ENCODE measurements at places on chromosomes 11 and 22.

DNA sequence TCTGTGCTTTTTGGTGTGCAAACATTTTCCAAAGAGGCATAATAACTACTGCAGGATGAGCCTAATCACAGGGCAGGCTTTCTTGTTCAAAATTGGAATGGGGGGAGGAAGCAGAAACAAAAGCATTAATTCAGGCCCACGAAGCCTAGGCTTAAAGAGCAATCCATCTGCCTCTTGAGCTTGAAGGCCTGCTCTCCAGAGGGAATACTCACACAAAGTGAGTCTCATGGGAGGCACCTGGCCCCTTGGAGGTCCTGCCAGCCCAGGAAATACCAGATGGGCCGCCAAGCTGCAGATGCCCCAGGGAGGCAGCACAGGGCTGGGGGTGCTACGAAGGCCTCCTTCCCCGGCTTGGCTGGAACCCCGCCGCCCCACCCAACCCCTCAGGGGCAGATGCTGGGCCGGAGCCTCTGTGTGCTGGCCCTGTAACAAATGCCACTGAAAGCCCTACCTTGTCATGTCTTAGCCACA is 39.3 kb upstream of the COMT start:
- no peak for DNase-seq

- peak; percentile 85 for DNase-seq
These were observed 922 bp upstream of the CSNK1E start for GRCh38 chr22:38317995-38318715.

DNA sequence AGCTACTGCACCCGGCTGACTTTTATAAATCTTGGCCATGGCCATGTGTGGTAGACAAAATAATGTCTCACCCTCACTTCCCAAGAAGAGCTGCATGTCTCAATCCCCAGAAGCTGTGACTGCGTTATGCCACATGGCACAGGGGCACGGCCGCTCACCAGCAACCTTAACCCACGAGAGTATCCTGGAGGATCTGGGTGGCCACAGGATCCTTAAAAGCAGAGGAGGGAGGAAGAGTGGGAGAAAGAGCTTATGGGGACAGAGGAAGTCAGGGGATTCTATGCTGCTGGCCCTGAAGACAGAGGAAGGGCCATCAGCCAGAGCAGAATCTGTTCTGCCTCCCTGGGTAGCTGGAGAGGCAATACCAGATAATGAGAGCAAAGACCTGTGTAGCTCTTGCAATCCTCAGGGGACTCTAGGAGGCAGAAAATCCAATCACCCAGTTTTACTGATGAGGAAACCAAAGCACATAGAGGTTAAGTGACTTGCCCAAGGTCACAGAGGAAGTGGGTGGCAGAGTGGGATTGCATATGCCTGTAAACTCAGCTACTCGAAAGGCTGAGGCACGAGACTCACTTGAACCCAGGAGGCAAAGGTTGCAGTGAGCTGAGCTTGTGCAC is 55.3 kb downstream of the CELSR1 start:
- peak; percentile 84 for DNase-seq

- DNase-seq, result no peak
These were observed 20.0 kb downstream of the TPBGL start for GRCh38 chr11:75260396-75261170.

- no peak for DNase-seq
These were observed 280.8 kb downstream of the KIRREL3 start for GRCh38 chr11:126719740-126720139.

- no peak for DNase-seq
These were observed 724.2 kb downstream of the NTM start for GRCh38 chr11:132094598-132094997.

GRCh38 chr22:29208879-29209623 is 3.4 kb downstream of the EMID1 start:
- DNase-seq, result peak; percentile 76

DNA sequence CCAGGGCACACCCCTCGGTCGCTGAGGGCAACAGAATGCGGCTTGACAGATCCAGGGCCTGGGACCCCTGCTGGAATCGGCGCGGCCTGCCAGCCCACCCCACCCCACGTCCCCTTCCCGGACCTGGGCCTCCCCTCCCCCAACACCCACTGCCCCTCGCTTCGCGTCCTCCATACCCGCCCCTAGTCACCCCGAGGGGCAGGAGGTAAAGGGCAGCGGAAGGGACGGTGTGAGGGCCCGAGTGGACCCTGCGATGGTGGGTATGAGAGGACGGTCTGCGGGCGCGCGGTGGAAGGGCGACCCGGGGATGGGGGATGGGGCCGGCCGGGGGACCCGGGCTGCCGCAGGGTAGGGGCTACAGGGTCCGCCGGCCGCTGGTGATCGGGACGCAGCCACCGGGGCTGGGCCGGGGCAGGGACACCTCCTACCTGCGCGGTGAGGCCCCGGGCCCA is 311 bp downstream of the APBB1 start:
- no peak for DNase-seq

DNA sequence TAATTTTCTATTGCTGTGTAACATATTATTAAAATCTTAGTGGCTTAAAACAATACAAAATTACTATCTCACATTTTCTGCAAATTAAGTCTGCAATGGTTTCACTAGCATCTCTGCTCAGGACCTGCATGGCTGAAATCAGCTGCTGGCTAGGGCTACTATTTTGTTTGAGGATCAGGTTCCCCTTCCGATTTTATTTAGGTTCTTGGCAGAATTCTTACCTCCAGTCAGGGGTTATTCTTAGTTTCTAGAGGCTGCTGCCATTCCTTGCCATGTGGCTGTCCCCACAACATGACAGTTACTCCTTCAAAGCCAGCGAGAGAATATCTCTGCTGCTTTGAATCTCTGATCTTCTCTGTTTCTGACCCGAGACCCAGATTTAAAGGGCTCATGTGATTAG is 424.5 kb upstream of the ANO5 start:
- no peak for DNase-seq

DNA sequence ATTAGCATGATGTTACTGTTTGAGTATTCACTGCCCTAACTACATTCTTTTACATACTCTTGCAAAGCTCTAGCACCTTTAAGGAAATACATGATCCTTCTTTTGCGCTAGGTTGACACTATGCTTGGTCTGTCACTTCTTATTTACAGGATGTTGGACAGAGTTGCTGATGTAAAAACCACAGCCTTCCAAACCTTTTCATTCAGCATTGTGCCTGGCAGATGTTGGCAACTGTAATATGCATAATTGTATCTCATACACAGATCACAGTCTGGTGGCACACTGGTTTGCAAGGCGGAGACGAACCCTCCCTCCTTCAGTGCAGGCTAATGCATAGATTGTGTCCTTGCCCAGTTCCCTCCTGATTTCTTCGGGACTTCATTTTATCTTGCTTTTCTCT is 224.1 kb downstream of the SNX19 start:
- no peak for DNase-seq

DNA sequence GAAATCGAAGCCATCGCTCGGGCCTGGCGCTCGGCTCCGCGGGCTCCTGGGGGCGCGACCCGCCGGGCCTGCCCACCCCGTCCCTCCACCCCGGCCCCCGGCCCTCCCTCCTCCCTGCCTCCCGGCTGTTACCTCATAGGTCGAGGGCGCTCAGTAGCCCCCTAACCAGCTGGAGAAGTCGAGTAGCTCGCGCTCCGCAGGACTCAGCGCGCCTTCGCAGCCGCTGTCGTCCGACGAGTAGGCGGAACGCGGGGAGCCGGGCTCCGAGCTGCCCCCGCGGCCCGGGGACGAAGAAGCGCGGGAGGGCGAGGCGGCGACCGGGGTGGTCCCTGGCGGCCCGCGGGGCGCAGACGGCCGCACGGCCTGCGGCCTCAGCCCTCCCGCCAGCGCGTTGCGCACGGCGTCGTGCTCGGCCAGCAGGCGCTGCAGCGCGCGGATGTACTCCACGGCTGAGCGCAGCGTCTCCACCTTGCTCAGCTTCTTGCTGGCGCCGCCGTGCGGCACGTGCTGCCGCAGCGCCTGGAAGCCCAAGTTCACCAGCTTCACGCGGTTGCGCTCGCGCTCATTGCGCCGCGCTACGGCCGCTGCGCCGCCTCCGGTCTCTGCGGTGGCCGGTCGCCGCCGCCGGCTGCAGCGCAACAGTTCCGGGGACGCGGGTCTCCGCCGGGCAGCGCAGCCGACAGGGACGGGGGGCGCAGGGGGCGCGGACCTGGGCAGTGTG is 627 bp downstream of the ASCL2 start:
- DNase-seq, result peak; percentile 89

- no peak for DNase-seq
These were observed 20.3 kb downstream of the FAM118B start for GRCh38 chr11:126231725-126232459.

DNA sequence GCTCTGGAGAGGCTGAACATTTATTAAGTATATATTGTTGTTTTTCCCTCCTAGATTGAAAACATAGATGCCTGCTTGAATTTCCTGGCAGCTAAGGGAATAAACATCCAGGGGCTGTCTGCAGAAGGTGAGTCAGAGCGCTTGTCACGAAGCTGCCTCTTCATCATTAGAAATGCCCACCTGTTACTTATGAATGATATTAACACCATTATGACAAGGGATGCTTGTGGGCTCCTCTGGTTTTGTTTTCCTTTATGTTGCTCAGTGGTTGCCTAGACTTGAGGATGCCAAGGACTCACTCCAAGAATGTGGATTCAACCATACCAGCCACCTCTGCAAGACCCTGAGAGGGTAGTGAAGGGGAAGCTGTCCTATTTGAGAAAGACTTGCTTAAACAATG is 156.2 kb downstream of the NAV2 start:
- DNase-seq, result no peak

DNA sequence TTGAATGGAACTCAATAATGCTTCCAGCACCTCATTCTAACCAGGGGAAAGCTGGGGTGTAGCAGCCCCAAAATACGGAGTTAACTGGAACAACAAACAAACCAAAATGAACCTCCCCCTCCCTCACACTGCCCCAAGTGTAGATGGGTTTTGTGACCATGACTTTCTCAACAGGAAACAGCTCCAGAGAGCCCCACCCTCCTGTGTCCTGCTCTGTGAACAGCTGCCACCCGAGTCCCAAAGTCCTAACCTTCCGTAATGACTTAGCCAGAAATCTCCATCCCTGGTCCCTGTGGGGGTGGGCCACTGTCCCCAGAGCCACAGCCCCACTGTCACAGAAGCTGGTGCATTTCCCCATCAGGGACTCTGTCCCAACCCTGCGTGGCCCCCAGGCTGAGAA is 155.4 kb downstream of the CRYBB2 start:
- no peak for DNase-seq

DNA sequence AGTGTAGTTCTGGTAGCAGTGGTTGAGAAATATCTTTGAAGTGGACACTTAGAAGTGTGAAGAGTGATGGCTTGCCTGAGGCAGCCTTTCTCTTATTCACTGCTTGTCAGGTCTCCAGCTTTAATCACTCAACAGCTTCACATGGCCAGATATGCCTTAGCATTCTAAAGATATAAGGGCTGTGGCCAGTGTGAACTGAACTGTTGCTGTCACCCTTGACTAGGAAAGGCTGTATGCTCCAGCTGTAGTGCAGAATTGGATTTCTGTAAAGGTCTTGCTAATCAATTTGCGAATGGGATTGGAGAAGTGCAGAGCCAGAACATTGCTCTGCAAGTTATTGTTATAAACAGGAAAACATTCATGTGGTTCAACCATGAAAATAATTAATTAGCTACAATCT is 266.7 kb downstream of the TMEM135 start:
- no peak for DNase-seq

GRCh38 chr22:23787600-23787896 is 782 bp downstream of the SMARCB1 start:
- DNase-seq, result no peak

DNA sequence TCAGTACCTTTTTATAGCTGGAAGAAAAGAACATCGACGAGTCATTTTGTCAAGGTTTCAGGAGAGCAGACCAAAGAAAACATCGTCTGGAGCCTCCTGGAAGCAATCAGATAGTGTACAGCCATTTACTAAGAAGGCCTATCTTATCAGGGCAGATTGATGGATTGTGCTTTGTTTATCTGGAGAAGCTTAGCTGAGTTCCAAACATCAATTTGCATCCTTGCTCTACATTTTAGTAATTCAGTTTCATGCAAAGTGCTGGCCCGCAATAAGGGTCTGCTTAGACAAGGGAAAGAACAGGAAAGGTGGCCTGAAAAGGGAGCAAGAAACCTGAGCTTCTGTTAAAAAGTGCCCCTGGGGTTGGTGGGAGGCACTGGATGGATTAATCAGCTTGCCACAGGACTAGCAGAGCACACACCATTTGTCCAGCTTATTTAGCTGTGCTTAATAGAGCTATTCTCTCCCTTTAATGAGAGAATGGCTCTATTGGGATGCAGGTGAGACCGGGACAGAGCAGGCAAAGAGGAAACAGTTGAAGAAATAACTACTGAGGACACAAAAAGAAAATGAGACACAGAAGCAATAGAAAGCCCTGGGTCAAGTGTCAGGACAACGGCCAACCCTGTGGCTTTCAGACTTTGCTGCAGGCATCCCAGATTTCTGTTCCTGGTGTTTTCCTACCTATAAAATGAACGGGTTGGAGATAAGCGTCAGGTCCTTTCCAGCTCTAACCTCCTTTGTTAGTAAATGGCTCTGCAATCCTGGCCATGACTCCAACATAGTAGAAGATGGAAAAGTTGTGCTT is 122.1 kb upstream of the TTC12 start:
- no peak for DNase-seq

DNA sequence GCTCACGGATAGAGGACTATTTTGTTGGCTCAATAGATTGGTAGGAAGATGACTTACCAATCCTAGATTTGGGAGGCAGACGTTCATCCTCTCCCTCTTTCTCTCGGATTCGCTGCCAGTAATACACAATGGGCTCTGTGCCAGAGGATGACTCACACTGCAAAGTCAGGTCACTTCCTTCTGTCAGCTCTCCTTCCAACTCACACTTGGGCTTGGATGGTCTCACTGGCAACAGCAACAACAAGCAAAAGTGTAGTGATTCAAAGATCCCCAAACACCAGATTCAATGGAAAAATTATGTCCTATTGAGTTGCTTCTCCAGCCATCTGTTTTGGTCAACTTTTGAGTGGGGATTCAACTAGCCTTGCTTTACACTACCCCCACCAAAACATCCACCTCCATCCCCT is 21.7 kb upstream of the HSPA8 start:
- peak; percentile 82 for DNase-seq

DNA sequence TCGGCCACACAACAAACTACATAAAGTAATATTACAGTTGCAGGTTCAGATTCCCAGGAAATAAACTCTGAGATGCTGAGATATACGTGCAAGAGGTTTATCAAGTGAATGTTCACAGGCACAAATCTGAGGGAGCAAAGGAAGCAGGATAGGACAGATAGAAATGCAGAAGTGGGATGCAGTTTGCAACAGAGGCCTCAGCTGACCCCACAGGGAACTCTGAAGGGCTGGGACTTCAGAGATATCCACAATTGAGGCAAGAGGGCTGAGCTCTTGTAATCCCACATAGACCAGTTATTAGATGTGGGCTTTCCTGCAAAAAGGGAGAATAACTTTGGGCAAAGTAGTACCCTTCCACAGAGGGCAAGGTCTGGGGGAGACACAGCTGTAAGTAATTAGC is 25.4 kb upstream of the ARHGAP20 start:
- no peak for DNase-seq

- DNase-seq, result no peak
These were observed 48.3 kb downstream of the FAM83F start for GRCh38 chr22:40043081-40043480.
